ENCODE measurements at places on chromosomes 5 and 9.

DNA sequence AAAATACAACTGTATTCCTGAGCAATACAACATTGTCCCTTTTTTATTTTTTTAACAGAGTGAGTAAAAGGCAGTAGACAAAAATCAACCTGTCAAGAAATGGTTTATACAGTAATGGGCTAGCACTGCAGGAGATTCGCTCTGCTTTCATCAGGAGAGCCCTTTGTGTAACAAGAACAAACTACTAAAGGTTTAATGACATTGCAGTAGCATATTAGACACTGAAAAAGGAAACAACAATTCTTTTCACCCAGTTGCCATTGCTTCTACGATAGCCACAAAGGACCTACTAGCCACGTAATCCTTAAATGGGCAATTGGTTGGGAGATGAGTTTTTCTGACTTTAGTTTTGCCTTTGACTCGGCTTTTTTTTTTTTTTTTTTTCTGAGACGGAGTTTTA, 319.8 kb upstream of the TRPM3 start:
- DNase-seq, result no peak

DNA sequence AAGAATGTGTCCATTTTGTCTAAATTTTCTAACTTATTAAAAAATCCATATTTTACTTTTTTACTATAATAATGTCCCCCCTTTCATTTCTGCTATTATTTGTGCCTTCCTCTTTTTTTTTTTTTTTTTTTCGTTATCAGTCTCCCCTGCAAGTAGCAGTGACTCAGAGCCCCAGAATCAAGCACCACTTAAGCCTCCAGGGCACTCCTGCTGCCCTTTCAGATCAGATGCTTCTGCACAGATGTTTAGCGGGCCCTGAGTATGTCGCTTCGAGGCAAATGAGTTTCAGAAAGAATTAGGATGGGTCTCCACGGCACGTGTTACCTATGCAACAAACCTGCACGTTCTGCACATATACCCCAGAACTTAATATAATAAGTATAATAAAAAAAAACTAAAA, 11.7 kb downstream of the MED7 start:
- peak; percentile 20 for DNase-seq

- no peak for DNase-seq
These were observed 52.9 kb downstream of the MACROH2A1 start for GRCh38 chr5:135345956-135346731.

DNA sequence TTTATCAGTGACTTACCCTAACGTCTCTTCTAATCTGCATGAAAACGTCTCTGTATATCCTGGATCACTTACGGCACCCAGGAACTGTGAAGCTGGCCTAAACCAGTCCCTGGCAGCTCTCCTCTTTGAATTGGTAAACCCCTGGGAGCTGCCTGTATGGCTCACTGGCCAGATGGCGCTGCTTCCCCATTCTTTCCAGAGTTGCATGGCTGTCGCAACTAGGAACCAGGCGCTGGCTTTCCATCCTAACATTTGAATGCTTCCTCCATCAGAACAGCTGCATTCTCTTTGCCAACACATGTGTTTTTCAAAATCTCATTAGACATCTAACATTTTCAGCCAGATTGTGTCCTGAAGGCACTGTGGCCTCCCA, 8.0 kb upstream of the PCA3 start:
- peak; percentile 32 for DNase-seq

DNA sequence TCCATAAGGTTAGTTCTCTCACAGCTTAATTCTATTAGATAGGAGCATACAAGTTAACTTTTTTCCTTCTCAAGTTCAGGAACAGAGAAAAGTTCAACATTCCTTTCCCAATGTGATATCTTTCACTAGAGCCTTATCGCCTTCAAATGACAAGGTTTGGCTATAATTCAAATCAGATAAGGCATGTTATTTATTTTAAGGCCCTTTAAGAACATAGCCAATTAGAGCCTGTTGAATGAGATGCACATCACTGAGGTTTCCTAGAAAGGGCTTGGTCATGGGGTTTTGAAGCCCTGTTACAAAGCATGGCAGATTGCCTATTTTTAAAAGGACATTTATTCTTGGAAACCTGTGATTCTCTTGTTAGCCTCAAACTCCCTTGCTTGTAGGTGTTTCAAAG, 123.4 kb downstream of the BASP1 start:
- DNase-seq, result no peak

DNA sequence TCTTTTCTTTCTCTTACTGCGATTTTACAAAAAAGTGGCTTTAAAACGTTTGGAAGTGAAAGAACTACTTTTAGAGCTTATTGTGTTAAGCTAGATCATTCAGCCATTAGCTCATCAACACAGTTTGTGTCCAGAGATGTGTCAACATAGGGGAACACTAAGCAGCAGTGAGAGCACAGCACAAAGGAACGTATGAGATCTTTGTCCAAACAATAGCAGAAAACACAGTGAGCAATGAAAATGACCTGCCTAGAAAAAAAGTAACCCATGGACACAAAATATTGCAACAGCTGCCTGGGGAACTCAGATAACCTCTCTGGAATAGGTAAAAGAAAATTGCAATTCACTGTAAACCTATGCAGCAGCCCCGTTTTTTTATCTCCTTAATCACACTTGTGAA, 372.5 kb downstream of the ARHGEF28 start:
- peak; percentile 61 for DNase-seq

DNA sequence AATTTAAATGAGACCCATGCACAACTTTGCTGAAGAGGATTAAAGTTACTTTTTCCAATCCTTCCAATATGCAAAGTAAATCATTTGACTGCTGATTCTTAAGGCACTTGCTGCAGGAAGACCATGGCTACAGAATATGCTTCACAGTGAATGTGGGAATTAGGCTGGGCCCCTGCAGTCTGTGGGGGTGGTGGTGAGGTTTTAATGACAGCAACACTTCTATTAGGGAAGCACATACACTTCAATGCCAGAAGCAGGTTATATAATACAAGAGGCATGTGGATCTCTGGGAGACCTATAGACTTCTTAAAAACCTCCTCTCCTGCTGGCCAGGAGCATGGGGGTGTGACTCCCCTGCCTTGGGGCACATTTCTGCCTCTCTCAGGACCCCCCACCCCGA, 124.5 kb upstream of the KLF9 start:
- DNase-seq, result no peak

GRCh38 chr5:148873690-148874485, 47.5 kb downstream of the ADRB2 start:
- DNase-seq, result no peak

GRCh38 chr9:98823666-98824334, 16.3 kb downstream of the GALNT12 start:
- peak; percentile 47 for DNase-seq

DNA sequence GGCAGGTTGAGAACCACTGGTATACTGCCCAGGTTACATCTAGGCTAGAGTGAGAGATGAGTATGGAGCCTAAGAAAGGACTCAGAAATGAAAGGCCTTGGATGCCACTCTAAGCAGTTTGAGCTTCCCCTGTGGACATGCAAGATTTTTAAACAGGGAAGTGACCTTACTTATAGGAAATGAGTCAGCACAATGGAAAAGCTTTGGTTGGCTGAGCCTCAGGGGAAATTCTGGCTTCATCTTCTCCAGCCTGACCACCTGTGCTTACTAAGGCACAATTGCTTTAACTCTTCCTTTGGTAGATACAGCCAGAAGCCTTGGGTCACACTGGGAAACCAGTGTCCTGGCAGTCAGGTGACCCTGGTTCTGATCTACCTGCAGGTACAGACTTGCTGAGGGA, 380.2 kb upstream of the ZNF462 start:
- DNase-seq, result peak; percentile 87

DNA sequence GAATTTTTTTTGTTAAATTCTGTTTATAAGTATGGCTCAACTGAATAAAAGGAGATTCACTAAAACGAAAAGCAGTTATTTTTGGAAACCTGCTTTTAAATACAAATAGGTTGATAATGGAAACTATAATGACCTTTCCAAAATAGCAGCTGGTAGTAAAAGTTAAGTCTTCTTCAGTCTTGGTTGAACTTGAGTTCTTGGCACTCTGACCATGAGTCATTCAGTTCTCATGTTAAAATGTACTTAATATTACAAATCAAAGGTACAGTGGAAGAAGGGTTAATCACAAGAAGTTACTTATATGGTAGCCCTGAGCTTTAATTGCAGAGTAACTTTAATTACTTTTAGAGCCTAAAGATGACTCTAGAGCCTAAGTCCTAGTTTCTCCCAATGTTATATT, 62.1 kb downstream of the KLF9 start:
- DNase-seq, result peak; percentile 40

DNA sequence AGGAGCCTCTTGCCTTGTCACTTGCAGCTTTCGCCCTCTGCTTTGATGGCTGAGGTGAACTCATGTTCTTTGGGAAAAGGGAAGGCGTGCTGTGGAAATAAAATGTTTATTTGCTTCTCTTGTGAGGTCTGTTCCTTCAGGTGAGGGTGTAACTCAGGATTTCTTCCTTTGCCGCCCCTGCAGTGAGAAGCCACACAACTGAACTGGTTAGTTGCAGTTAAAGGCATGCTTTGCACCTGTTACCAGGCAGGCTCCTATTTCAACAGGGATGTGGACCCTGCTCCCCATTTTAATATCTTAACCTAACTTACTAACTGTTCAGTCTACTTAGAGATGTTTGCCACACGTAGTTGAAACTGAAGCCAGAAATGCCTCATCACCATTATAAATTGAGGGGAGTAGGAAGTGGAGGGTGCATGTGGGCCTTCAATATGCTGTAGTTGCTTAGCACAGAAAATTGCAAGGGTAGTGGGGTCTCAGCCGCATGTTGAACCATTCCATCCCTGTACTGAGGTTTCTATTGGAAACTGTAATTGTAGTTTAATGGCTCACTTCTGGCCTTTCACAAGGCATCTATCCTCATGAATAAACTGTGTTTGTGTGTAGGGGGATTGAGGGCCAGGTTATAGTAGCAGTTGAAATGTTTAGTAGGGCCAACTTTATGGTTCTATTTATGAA, 7.9 kb downstream of the RACK1 start:
- DNase-seq, result no peak
